Coronary artery (tissue), 2 donors: ENCODE measurements at places on chromosomes 13 and 19.

- DNase-seq: no peak
Measured at GRCh38 chr19:47848823-47849473, 10.1 kb upstream of the TPRX2 start.

GRCh38 chr19:40217027-40217810 is 965 bp downstream of the TTC9B start:
- no peak for DNase-seq

GRCh38 chr19:18466354-18466753 is 28.4 kb upstream of the ISYNA1 start:
- DNase-seq: no peak

- no peak for DNase-seq
Measured at GRCh38 chr13:84443463-84443862, 561.2 kb upstream of the SLITRK1 start.

GRCh38 chr13:59475911-59476310 is 687.8 kb downstream of the DIAPH3 start:
- no peak for DNase-seq

- DNase-seq: no peak
Measured at GRCh38 chr19:53881482-53882390, at the start of gene PRKCG. PRKCG (plus strand) TSS chr19:53882197; CDS start chr19:53882495, 298 bp downstream.

DNA sequence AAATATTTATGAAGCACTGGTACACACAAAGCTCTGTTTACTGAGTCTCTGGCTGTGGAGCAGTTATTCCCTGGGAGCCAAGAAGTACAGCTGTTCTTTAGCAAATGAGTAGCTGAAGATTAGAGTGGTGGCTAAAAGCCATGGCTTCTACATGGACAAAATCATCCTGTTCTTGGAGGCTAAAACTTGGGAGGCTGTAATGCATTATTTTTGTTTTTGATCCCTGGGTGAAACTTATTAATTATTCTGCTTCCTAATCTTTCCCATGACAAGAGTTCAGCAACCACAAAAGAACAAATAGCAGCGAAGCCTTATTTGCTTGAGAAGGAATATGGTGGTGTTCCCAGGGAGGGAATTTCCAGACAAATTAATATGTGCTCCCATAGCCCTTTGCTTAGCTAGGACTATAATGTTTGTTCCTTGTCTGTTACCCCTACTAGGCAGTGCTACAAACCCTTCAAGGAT is 109.5 kb downstream of the DCT start:
- no peak for DNase-seq

DNA sequence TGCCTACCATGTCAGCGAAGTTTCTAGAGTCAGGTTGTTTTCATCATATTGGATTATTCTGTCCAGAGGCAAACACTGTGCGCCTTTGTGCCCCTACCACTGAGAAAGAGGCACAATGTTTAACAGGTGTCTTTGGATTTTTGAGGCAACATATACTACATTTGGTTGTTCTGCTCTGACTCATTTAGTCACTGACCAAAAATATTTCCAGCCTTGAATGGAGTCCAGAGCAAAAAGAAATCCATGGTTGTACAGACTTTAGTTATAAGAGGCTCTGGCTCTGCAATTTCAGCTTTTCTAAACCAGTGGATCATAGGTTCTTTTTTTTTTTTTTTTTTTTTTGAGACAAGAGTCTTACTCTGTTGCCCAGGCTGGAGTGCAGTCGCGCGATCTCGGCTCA is 35.7 kb downstream of the LACC1 start:
- no peak for DNase-seq

GRCh38 chr19:3190921-3191805 is 5.4 kb downstream of the NCLN start:
- no peak for DNase-seq

DNA sequence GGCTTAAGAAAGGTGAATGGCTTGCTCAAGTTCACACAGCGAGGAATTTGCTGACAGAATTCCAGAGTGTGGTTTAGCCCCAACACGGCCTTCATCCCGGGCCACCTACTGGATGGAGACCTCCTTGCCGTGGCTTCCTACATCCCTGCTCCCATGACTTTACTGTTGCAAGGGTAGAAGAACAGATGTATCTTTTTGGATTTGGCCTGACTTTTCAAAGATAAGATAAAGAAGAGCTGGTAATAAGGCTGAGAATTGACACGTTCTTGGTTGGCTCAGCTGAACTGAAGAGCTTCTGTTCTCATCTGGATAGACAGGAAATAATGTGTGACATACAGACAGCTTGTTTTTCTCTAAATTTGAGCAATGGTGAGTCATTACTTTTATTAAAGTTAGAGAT is 113.1 kb downstream of the KLF5 start:
- DNase-seq: no peak

DNA sequence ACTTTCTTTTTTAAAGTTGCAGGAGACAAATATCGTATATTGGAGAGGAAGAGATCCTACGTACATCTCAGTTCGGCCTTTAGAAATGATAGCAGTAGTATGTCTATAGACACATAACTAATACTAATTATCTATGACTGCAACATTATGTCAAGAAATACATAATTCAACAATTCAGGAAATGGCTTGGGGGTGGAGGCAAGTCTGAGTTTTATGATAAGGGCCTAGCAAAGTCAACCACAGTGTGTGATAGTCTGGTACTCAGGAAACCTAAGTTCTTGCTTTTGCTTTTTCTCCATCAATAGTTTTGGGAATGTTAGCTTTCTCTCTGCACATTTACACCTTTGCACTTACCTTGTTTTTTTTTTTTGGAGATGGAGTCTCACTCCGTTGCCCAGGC is 27.5 kb upstream of the OBI1 start:
- DNase-seq: no peak

DNA sequence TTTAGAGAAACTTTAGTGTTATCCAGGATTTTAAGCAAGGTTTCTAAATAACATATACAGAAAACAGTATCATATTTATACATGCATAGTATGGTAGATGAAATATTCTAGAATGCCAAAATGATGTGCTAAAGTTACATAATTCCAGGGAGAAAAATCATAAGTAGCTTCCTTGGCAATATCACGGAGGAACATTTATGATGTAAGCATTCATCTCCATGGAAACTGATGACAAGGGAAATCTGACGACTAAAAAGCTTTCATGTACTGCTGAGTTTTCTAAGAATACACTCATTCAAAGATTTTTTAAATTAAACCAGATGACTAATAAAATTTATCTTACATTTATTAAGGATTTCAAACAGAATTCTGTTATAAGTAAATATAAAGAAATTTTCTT is 4.7 kb downstream of the TEX30 start:
- DNase-seq: no peak
